Fibroblast of the conjunctiva (primary cell): ENCODE measurements at places on chromosomes 4 and X.
A peak's percentile ranks its signal among the peaks of the same experiment; 100 is the strongest.

DNA sequence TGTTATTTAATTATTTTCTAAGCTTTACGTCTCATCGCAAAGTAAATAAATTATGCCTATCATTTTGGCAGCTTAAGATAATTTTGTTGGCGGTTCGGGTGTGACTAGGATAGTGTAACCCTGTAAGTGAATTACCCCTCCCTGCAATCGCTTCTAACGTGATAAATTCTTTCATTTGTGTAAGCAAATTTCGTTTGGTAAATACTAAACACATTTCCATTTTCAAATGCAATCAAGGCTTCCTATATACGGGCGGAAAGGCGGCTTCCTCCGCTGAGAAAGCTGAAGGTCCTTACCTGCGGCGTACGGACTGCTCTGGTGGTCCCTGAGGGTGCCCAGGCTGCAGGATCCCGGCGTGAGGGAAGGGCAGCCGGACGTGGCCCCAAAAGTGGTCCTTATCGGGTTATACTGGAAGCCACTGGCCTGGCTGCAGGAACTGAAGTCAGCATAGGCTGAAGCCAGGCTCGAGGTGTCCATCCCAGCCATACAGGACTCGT, 403 bp downstream of the PHOX2B start:
- no peak for DNase-seq

DNA sequence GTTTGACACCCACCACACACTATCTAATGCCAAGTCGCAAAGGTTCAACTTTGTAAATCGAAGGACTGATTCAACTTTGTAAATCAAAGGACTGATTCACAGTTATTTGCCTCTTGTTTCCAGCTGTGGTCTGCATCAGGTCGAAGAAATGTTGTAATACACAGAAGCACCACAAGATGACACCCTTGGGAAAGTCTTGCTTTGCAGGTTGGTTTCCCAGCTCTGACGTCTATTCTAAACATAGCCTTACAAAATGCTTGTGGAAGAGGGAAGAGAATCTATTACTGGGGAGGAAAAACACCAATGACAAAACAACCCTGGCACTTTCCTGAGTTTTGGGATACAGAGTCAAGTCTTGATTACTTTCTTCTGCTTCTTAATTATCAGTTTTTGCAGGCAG, 35.3 kb downstream of the SUPT20HL1 start:
- DNase-seq, result peak; percentile 66

GRCh38 chrX:4831574-4831973, 1118.1 kb upstream of the PRKX start:
- DNase-seq, result no peak

DNA sequence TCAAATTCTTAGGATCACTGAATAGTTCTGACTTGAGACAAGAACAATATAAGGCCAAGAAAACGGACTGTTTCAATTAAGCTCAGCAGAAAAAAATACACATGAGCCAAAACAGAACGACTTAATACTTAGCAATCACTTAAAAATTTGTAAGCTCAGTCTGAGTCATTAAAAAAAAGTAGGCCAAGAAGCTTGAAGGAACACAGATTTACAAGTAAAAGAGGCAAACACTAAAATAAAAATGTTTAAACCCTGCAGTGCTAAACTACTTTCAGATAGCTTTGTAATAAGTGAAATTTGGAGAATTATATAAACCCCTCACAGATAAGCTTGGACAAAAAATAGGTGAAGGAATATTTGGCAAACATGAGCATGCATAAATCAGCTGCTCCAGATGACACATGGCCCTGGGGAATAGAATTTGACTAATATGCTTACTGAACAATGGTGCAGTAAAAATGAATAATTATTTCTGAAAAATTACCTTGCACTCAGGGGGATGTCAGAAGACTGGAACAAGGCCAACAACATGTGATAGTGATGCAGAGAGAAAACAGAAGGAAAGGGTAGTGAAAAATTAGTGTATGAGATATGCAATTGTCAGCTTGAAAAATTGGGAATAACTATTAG, 49.6 kb downstream of the LNX1 start:
- DNase-seq, result peak; percentile 96

DNA sequence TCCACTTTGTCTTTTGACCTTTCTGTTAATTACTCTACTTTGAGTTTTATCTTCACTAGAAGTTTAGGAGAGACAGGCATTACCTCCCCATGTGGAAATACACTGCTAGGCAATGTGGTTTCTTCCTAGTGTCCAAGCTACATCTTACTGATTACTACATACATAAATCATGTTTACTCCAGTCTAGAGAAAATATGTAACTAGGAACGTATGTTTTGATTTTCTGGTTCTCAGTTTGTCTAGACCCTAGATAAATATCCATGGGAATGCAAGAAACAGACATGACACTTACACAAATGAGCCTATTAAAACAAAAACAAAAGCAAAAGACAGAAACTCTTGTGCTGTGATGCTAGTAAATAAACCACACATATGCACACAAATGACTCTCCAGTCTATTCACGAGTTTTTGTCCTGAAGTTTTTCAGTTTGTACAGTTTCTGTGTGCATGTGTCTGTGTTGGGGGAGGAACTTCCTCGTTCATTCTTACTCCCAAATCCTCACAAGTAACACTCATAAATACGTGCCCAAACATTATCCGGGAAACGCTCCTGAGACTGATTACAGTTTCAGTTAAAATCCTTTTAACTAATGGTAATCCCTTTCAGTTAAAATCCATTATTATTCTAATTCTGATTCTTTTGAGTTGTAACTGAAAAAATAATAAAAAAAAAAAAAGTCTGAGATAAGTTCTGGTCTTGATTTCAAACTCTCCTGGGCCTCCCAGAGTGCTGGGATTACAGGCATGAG, 283.5 kb upstream of the FTHL17 start:
- DNase-seq, result no peak

- DNase-seq, result no peak
These were observed 45.4 kb upstream of the STIM2 start for GRCh38 chr4:26815199-26815598.

GRCh38 chrX:275476-275966, 5.7 kb upstream of the PLCXD1 start:
- DNase-seq, result no peak

DNA sequence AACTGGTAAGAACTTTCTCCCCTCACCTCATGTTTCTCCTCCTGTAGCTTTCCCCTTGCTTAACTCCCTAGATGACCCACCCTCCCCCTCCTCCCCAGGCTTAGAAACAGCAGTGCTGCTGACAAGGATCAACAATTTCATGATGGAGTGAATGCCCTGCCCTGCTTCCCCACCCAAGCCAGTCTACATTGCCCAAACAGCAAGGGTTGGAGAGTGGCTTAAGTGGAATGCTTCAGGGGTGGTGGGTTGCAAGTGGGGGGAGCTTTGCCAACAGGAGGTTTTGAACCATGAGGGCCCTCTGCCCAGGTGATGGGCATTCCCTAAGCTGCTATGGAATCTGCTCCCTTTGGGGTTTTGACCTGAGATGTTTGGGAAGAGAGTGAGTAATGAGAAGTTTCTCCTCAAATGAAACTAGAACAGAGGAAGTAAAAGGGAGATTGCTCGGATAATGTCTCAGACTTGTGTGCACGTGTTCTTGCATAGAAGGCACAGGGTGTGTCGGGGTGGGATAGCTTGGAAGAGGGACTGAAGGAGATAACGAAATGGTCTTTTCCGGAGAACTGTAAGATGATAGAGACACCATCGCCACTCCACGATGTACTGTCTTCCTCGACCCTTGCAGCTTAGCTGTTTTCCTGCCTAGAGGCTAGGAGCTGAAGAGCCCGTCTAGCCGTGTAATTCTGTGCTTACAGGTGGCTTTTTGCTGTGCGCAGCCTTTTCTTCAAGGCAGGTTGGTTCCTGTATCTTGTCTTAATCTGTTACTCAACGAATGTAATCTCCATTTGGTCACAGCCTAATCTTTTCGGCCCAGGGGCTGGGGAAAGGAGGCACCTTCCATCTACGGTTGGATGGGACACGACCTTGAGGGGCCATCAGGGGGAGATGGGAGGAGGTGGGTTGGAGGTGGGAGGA, 10.1 kb downstream of the GDPD2 start:
- no peak for DNase-seq

- DNase-seq, result no peak
These were observed 112.4 kb upstream of the RBPJ start for GRCh38 chr4:26208237-26208994.

DNA sequence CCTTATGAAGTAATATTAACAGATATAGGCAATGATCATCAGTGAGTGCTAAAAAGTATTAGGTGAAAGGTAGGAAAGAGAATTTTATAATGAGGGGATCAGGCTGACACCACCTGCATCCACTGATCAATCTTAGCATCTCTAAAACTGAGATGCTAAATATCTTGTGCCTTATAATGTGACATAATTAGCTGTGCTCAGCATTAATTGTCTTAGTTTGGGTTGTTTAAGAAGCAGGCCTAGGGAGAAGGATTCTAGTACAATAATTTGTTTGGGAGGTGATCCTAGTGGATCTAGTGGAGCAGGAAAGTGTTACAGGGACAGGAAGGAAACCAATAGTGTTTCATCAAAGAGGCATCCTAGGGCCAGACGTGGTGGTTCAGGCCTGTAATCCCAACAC, 22.2 kb upstream of the PAPSS1 start:
- no peak for DNase-seq

GRCh38 chrX:143455046-143455445, 62.2 kb downstream of the SPANXN3 start:
- DNase-seq, result no peak

DNA sequence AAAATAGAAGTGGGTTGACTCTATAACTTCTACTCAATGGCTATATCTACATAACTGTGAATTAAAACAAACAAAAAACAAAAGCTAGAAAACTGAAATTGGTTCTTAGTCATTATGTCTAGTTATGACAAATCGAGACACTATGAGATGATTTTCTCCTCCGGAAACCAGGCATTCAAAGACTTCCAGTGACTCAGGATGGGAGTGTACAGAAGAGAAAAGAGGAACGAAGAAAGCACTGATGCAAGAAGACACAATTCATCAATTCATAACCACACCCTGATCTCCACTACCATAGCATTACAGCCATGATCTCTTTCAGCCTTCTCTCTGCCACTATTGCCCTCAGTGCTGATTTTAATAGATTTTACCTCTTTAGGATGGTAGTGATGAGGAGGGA, 253.6 kb downstream of the CBLL2 start:
- DNase-seq, result peak; percentile 58

GRCh38 chr4:51840781-51841180, 2.2 kb upstream of the DCUN1D4 start:
- DNase-seq, result no peak

GRCh38 chrX:31136144-31136611, 64.3 kb upstream of the FTHL17 start:
- no peak for DNase-seq

DNA sequence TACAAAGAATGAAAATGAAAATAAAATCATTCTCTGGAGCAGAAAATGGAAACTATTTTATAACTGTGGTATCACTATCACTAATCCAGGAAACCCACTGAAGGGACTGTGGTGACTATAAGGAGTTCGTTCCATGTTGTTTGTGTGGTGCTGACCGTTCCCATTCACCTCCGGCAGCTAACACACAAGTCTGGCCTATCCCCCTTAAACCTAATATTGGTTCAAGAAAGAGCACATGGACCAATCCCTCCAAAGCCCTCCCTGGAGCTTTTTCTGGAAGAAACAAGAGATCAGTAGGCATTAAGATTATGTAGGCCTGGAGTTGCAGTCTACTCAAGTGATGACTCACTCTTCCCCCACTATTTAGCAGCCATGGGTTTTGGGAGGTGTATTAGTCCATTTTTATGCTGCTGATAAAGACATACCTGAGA, 25.9 kb upstream of the FAM241A start:
- DNase-seq, result no peak
